ENCODE measurements at places on chromosomes 5 and 9.

DNA sequence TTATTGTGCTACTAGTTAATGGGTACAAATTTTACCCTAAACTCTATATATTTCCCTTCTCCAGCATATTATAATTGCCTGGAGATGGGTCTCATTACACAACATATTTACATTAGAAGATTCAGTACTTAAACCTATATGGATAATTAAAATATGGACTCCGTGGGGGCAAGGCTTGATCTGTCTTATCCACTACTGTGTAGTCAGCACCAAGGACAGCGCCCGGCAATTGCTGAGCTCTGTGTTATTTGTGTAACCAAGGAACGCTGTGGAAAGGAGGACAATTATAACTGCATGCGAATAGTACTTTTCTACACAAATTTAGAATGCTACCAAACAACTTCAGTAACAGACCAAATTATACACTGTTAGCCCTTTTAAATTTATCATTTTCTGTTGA, 77.7 kb downstream of the DNAH5 start:
- DNase-seq, result peak; percentile 36

DNA sequence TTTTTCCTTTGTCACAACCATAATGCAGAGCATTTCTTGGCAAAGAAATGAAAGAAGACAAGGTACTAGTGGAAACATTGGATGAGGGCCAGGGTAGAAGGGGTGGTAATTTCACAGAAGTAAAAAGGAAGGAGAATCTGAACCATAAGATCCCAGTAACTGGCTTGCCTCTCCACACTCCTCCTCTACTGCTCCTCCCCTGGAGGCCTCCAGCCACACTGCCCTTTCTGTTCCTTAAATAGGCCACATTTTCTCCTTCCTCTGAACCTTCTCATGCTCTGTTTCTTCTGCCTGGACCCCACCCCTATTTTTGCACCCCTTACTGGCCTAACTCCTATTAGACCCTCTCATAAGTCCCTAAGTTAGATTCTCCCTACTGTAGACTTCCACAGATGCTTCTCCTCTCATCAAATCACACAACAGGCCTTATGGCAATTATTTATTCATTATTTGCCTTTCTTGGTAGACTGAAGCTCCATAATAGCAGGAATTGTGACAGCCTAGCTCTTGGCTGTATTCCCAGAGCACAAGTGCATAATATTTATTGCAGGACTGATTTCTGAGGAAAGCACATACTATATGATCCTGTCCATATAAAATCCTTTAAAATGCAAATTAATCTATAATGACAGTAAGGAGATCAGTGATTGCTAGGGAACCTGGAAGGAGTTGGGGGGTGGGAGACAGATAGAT, 31.3 kb upstream of the GRIA1 start:
- DNase-seq, result no peak

GRCh38 chr5:27472000-27472763, 433.8 kb upstream of the CDH9 start:
- peak; percentile 75 for DNase-seq

DNA sequence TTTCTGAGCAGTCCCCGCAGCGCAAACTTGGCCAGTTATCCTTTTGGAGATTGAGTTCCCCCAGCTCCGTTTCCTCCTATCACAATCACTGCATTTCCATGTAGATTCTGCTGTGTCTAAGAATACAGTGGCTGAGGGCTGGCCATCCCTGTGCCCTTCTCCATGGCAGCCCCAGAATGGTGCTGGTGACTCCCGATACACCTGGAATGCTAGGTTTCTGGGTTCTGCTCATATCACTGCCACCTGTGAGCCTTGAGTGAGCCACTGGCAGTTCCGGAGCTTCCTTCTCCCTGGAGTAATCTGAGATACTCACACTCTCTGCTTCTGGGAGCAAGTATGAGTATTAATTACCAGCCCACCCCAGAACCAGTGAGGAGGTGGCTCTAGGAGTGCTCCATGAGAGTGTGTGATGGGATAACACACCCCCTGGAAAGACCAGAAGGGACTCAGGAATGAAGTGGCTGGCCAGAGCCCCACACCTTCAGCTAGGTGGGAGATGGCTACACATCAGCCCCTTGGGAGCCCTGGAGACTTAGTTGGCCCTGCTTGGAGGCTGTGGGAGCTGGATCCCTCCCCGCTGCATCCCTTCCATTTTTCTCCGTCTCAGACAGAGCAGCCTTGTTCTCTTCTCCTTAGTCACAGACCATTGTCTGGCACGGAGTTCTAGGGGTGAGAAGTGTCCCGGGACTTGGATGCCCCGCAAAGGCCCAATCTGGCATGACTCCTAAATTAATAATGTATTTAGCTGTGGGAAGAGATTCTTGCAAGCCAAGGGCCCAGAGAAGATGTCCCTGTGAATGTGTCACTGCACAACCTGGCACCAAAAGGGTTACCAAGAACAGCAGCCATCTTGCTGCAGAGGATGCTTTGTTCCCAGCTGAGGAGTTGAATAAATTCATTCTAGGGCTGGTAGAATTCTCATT, 4.9 kb downstream of the PCDHGC5 start:
- no peak for DNase-seq

GRCh38 chr5:180352116-180353047, 754 bp downstream of the GFPT2 start:
- DNase-seq, result peak; percentile 81

- DNase-seq, result no peak
Measured at GRCh38 chr5:988322-988721, 20.3 kb upstream of the NKD2 start.

GRCh38 chr5:115657881-115658233, 32.0 kb upstream of the TMED7 start:
- DNase-seq, result peak; percentile 75

- no peak for DNase-seq
Measured at GRCh38 chr9:133933426-133934026, 58.6 kb downstream of the VAV2 start.

GRCh38 chr5:53063791-53064190, 45.8 kb downstream of the MOCS2 start:
- no peak for DNase-seq

- no peak for DNase-seq
Measured at GRCh38 chr5:127420758-127421157, 96.7 kb upstream of the PRRC1 start.

DNA sequence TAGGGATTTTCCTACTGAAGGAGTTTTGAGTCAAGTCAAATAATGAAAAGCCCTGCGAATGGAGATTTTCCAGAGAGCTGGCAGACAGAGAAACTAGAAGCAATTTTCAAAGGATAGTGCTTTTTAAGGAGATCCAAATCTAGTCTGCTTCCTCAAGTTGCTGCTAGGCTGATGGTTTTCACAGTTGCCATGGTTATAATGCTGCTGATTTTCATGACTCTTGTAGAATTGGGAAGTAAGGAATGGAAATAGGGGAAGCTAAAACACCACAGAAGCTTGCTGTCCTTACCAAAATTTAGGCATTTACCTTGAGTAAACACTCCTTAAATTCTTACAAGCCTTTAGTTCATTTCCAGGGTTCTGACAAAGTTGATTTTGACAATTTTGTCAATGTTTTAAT, 30.1 kb upstream of the HAPLN1 start:
- DNase-seq, result no peak

GRCh38 chr5:81164936-81165335, 68.2 kb upstream of the CKMT2 start:
- no peak for DNase-seq

- DNase-seq, result no peak
Measured at GRCh38 chr5:164799391-164799790, 1294.0 kb downstream of the MAT2B start.

DNA sequence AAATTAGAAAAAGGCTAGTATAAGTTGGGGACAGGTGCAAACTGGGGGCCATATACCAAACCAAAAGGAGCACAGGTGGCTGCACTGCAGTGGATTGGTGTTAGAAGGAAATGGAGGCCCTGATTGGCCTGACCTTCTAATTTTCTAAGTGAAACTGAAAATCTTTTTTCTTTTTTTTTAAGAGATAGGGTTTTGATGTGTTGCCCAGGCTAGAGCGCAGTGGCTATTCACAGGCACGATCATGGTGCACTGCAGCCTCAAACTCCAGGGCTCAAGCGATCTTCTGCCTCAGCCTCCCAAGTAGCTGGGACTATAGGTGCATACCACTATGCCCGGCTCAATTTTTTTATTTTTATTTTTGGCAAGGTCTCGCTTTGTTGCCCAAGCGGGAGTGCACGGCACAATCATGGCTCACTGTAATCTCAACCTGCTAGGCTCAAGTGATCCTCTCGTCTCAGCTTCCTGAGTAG, 9.8 kb upstream of the CCDC69 start:
- DNase-seq, result no peak

GRCh38 chr9:105138306-105138801, 106.1 kb upstream of the SLC44A1 start:
- no peak for DNase-seq

DNA sequence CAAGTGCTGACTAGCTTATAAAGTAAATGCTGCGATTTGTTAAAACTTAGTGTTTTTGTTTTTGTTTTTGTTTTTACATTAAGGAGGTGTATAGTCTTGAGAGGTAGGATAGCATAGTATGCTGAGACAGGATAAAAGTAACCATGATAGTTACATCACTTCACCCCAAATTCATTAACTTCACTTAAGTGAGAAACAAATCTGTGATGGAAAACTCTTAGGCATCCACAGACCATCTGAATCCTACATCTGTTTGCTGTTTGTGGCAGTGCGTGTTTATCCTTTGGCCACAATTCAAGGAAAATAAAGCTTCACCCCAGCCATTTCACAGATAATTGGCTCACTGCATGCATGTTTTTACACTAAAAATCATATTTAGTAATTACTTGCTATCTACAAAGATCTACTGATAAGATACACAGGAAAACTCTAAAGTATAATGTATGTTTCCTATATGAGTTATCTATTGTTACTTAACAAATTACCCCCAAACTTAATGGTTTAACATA, 82.0 kb downstream of the ZNF622 start:
- DNase-seq, result no peak

GRCh38 chr9:110356639-110357395, 19.2 kb upstream of the TXNDC8 start:
- DNase-seq, result no peak

DNA sequence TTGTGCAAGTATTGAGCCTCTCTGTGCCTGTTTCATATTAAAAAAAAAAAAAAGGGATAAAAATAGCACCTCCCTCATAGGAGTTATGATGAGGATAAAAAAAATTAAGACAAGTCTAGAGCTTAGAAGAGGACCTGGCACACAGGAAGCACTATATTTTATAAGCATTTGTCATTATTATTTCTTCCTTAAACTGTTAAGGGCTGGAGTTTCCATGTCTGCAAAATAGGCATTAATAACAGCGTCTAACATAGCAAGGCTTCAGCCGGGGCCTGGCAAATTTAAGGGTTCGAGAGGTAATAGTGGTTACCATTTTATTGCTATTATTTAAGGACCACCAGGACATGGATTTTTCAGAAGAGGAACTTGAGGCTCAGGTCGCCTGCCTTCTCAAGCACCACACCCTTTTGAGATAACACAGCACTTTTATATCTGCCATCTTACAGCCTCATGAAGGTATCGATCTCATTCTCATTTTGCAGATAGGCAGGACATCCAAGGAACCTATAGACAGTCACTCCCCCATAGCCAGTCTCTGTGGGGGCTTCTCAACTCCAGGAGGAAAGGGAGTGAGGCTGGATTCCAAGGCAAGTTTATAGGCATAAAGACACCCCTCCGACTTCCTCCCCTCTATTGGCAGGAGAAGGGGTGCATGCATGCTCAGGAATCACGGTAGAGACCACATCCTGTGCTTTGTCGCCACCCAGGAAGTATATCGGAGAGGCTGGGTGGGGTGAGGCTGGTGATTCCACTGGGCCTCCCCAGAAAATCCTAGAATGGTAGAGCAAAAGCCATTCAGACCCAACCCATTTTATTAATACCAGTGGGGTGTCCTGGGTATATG, 2.4 kb downstream of the ANXA6 start:
- peak; percentile 52 for DNase-seq

DNA sequence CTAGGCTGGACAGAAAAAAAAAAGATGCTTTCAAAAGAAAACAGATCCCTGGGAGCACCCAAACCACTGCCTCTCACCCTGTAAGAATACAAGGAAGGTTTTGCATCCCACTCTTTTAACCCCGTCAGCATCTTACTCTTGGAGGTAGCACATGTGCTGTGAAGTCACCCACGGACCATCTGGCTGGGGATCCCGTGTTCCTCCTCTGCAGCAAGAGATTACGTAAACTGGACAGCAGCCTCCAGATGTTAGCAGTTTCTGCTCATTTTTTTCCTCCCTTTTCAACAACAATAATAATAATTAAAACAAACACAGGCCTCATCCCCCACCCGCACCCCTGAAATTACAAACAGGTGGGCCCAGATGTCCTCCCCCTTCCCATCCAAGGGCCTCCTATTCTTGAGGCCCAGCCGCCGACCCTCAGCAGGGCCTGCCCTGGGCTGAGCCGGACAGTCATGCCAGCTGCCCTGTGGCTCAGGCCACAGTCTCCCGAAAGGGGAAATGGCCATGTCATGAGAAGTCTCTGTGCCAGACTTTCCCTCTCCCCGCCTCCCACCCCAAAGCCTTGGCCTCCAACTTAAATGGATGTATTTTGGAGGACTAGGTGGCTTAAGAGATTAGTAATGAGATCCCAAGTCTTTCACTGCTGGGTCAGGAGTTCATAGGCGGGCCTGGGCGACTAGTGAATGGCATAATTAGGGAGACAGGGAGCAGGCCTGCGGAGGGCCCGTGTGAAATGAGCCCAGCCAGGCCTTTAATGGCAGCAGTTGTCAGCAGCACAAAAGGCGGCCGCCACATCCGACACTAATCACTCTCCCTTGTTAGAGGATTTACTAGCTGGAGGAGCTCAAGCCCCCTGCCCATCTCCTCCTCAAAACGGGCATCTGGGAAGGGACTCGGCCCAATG, 165.1 kb downstream of the PAPPA start:
- DNase-seq, result peak; percentile 79
